ENCODE measurements at places on chromosomes 2 and 18.

DNA sequence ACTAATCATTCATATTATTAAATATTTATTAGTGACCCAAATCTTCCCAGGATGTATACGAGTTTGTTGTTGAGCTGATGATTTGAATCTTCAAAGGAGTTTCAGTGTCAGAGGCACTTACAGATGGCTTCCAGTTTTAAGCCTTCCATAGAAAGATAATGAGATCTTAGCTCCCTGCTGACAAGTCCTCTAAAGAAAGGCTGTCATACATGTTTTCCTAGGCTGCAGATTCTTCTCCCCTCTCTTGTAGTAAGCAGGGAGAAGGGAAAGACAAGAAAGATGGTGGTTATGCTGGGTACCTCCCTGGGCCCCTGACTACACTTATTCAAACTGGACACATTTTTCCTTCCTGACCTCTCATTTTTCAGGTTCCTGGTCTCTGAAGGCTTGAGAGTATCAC, 8.1 kb upstream of the GAREM1 start:
- DNase-seq: no peak

DNA sequence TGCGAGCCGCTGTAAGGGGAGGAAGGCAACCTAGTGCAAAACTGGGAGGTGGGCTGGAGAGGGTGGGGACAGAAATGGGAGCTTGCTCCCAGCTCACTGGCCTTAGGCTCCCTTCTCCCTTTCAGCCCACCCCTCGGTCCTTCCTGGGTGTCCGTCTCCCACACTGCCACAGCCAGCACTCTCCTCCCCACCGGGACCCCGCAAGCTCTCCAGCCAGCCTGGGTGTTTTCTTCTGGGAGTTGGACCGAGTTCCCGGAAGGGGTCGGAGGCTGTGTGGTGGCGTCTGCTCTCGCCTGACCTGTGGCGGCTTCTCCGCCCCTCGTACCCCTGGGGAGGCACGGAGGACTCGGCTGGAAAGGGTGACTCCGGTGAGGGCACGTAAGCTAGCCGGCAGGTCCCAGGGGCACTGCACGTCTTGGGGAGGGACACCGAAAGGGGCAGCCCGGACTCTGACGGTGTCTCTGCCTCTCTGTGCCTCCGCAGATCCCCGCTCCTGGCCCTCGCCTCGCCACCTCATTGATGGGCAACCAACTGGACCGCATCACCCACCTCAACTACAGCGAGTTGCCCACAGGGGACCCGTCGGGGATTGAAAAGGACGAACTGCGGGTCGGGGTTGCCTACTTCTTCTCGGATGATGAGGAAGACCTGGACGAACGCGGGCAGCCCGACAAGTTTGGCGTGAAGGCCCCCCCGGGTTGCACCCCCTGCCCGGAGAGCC, 1.1 kb downstream of the LRATD1 start:
- DNase-seq: no peak

DNA sequence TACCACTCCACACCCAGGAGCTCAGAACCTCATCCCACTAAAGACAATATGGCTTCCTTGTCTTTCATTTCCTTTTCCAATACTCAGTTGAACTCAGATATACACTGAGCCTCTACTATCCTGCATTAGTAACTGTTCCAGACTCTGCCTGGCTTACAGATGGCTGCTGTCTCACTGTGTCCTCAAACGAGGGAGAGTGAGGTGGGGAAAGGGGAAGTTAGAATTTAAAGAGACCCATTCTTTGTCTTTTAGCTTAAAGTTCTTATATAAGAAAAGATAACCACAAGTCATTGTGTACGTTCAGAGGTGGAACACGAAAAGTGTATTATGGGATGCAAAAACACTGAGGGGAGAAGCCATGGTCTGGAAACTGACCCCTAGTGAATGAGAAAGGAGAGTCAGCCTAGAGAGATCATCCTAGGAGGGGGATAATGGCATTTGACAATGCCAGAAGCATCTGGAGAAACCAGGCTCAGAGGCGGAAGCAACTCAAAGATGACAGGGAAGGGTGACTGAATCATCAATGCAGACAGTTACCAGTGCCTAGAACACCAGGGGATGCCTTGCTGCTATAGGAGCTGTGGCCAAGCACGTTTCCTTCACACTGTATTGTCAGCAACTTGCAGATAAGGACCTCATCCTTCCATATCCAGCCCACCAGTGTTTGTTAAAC, 170.7 kb downstream of the CYRIA start:
- no peak for DNase-seq

GRCh38 chr18:70382017-70382416, 93.2 kb downstream of the SOCS6 start:
- no peak for DNase-seq

DNA sequence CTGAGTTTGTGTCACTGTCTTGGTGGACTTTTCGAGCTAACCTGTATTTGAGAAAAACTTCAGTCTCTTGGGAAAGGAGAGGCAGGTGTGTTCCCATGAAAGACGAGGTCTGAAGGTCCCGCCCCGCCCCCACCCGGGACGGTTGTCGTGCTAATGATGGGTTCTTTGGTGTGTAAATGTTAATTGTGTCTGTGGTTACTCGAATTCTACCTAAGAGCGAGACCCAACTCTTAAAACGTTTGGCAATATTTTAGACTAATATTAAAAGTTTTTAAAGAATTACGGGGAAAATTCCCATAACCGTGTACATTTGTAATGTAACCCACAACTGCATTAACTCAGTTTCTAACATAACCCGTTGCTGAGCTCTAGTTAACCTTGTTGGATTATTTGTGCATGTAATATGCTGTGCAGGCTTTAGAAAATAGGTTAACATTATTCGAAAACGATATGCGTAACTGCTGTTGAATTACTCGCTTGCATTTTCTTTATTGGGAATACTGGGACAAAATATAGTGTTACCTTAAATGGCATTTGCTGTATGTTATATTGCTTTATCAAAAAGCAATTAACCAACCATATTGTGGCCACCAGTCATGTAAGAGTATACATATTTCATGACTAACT, 833 bp downstream of the EPB41L5 start:
- no peak for DNase-seq

DNA sequence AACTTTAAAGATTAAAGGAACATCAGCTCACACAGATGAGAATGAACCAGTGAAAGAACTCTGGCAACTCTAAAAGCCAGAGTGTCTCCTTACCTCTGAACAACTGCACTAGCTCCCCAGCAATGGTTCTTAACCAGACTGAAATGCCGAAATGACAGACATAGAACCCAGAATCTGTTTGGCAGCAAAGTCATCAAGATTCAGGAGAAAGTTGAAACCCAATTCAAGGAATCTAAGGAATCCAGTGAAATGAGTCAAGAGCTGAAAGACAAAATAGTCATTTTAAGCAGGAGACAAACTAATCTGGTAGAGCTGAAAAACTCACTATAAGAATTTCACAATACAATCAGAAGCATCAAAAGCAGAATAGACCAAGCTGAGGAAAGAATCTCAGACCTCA, 72.0 kb downstream of the STRADB start:
- DNase-seq: no peak

DNA sequence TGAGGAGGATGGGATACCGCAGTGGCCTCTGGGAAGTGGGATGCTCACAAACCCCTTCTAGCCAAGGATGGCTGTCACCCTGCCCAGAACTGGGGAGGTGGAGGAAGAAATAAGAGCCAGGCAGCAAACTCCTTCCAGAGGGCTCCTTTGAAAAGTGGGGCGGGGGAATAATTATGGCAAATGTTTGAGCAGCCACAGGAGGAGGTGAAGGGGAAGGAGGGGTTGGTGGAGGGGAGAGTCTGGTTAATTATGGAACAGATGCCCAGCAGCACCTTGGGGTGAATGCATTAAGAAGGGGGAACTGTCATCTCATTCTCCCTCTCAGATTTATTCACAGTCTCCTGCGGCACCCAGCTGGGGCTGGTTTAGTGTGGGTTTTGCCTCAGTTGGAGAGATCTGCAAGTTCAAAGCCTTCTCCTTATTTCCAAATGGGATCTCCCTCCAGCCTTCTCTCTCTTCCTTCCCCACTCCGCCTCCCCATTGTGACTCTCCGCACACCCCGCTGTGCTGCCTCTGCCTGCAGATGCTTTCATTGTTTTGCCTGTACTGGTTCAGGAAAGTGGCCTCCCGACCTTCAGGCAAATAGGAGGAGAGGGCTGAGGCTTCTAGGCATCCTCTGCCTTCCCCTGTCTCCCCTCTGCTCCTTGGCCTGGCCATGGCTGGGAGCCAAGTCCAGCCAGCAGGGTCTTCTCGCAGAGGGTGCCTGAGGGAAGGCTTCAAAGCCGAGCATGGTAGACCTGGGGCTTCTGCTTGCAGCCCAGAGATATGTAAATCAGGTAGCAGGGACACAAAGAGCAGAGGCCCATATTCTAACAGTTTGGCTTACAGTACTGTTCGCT, 457.2 kb upstream of the MEX3C start:
- no peak for DNase-seq

- DNase-seq: no peak
Observed at GRCh38 chr2:197950006-197950405, 145.6 kb downstream of the PLCL1 start.

DNA sequence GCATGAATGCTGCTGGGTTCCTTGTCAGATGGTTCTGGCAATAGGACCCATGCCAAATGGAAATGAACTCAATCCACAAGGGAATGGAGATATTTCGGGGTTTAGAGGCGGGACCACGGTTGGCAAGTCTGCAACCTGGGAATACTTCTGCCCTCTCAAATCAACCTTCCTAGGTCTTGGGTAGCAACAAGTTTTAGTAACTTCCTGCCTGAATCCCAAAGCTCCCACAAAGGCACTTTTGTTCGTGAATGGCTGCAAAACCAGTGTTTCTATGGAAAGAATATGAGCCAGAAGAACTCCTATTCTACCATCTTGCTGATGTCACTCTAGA, 790.1 kb upstream of the SLC8A1 start:
- no peak for DNase-seq

- peak; percentile 17 for DNase-seq
Observed at GRCh38 chr18:49510393-49511115, 23.5 kb upstream of the C18orf32 start.

- no peak for DNase-seq
Observed at GRCh38 chr2:149715005-149715592, 127.5 kb upstream of the MMADHC start.

- DNase-seq: no peak
Observed at GRCh38 chr2:2633017-2633416, 301.9 kb upstream of the MYT1L start.

GRCh38 chr2:162545254-162545653, 201.3 kb downstream of the GCA start:
- no peak for DNase-seq

DNA sequence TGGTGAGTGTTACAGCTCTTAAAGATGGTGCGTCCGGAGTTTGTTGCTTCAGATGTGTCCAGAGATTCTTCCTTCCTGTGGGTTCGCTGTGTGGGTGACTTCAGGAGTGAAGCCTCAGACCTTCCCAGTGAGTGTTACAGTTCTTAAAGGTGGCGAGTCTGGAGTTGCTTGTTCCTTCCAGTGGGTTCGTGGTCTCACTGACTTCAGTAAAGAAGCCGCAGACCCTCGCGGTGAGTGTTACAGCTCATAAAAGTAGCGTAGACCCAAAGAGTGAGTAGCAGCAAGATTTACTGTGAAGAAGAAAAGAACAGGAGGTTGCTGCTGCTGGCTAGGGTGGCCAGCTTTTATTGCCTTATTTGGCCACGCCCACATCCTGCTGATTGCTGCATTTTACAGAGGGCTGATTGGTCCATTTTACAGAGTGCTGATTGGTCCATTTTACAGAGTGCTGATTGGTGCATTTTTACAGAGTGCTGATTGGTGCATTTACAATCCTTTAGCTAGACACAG, 34.0 kb upstream of the SPTBN1 start:
- DNase-seq: no peak

- DNase-seq: no peak
Observed at GRCh38 chr18:76466410-76466991, 28.5 kb downstream of the ZNF516 start.

GRCh38 chr2:150282771-150283371, 204.6 kb downstream of the RND3 start:
- DNase-seq: no peak

- DNase-seq: no peak
Observed at GRCh38 chr2:191607096-191607495, 70.8 kb upstream of the NABP1 start.

GRCh38 chr2:70966681-70967080, 11.7 kb upstream of the ANKRD53 start:
- no peak for DNase-seq

GRCh38 chr2:152465541-152465940, 130.6 kb downstream of the FMNL2 start:
- DNase-seq: no peak

GRCh38 chr2:35989040-35989439, 366.5 kb upstream of the CRIM1 start:
- no peak for DNase-seq

GRCh38 chr18:13397504-13398163, 179.1 kb downstream of the LDLRAD4 start:
- no peak for DNase-seq

DNA sequence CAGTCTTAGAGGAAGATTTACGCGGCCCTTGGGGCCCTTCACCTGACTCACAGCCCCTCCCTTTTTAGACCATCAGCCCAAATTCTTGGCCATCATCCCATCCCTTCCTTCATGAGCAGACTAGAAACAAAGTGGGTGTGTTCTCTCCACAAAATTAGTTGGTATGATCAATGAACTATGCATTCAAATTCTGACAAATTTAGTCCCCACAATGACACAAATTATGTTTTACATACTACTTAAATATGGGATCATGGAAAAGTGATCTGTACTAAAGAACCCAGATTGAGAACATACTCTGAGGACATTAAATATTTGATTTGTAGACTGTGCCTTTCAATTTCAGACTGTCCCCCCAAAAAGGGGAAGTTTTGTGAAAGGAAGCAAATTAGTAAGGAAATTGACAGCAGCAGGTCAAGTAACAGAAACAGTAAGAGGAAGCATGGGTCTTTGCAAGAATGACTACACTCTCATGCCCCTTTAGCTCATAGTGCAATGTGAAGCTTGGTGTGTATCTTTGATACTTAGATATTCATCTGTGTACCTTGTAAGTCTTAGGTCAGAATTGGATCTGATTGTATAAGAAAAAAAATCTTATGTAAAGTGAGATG, 2.2 kb upstream of the MAPRE2 start:
- DNase-seq: no peak

- no peak for DNase-seq
Observed at GRCh38 chr2:145723872-145724271, 1204.0 kb upstream of the ZEB2 start.

DNA sequence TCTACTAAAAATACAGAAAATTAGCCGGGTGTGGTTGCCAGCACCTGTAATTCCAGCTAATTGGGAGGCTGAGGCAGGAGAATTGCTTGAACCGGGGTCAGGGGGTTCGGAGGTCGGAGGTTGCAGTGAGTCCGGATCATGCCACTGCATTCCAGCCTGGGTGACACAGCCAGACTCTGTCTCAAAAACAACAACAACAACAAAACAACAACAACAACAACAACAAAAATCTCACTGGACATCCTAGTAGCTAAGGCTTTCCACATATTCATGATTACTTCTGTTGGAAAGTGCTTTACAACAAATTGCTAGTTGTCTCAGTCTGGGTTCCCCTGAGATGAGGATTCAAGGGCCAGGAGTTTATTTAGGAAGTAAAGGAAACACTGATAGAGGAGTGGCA, 4.3 kb upstream of the MROH2A start:
- no peak for DNase-seq

DNA sequence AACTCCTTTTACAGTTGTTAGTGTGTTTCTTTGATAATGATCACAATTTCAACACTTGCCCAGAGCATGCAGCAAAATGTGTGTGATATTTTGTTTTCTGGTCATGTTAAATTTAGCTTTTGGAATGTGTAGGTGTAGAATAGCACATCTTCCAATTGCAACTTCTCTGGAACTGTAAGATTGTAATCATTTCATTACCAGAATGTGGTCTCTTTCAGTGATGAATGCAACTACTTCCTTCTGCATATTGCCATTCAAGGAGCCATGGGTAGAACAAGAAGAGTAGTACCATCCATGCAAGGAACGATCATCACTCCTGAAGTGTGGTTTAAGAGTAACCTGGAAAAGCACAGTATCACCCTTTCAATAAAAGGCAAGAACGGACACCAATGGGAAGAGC, 548.8 kb upstream of the ZNF804A start:
- DNase-seq: no peak
